ENCODE measurements at places on chromosomes 1 and 21.

GRCh38 chr1:230345139-230345885 is 80.8 kb downstream of the PGBD5 start:
- no peak for DNase-seq

- no peak for DNase-seq
These were observed 35.6 kb downstream of the NTPCR start for GRCh38 chr1:232985882-232986526.

DNA sequence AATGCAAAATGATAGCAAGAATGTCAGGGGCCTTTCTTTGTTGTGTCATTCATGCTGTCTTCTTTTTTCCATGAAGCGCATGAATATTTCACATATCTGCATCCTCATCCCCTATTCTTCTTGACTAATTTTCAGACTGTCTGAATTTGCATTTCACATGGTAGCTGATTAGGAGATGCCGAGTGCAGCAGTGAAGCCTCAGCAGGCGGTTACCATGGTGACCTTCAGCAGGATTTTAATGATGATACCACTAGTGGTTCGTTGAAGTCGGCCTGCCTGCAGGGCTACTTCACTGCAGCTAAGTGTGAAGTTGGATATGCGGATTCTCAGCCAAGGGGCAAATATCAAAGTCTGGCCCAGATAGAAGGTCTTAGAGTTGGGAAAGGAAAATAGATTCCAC is 141.8 kb downstream of the NEK7 start:
- DNase-seq = no peak

- DNase-seq = no peak
These were observed 13.6 kb upstream of the SYT14 start for GRCh38 chr1:209924390-209924789.

DNA sequence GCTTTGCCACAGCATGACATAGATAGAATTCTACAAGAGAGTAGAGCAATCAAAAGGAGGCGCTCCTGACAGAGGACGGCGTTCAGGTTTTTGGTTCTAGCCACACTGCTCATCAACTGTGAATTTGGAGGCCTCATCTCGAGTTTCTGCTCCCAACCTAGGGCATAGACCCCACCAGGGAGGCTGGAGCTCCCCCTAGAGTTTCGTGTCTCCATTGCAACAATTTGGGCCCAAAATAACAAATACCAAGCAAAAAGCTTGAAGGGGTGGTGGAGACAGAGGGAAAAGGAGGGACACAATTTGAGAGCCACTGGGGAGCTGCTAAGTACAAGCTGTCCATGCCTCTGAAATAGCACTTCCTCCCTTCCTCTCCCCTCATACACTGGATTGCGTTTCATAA is 297.0 kb downstream of the GPATCH2 start:
- DNase-seq = no peak

DNA sequence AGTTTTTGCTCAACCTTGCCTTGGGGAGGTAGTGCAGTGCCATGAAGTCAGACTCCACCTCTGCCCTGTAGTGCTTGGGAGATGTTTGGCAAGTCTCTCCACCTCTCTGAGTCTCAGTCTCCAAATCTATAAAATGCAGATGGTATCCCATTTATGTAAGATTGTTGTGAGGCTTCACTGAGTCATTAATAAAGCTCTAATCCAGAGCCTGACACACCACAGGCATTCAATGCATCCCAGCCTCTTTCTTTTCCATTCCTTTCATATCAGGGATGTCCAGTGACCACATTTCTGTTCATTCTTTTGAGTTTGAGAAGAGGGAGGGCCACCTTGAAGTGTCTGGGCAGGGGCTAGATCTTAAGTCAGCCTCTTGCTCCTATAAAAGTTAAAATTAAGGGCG is 37.6 kb upstream of the LMO4 start:
- DNase-seq = no peak

- no peak for DNase-seq
These were observed 33.1 kb upstream of the EXOSC10 start for GRCh38 chr1:11132563-11133293.

DNA sequence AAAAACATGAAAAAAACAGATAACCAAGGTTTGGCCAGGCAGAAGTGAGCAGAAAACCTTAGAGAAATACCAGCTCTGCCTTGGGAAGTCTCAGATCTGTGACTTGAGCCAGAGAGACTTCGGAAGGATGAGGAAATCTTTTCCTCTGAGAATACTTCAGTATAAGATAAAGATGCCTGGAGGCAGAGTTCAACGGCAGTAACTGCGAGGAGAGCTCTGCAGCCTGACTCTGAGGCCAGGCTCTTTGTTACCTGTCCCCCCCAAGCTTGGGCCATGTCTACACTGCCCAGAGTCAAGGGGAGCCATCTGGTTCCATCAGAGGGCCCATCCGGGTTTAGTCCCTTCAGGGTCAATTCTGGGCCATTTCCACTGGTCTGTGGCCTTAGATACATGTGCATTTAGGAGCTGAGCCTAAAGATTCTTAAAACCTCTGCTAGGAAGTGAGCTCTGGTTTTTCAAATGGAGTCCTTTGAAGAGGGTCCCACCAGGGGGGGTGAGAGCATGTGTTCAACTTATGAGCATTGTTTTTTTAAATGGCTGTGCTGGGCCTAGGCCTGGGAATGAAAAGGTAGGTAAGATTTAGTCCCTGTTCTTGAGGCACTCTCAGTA is 8.7 kb downstream of the KIRREL1 start:
- DNase-seq = no peak

GRCh38 chr1:89356658-89357400 is 7.0 kb upstream of the GBP6 start:
- no peak for DNase-seq

GRCh38 chr1:40808909-40809308 is 25.3 kb downstream of the KCNQ4 start:
- DNase-seq = no peak
